ENCODE measurements at places on chromosomes 6 and 20.

- no peak for DNase-seq
These were observed 128.1 kb downstream of the FYN start for GRCh38 chr6:111745186-111745585.

GRCh38 chr6:41392246-41392645 lies 56.8 kb downstream of the NCR2 start:
- DNase-seq = no peak

GRCh38 chr6:154732538-154733182 lies 556 bp upstream of the SCAF8 start:
- DNase-seq = peak; percentile 76

DNA sequence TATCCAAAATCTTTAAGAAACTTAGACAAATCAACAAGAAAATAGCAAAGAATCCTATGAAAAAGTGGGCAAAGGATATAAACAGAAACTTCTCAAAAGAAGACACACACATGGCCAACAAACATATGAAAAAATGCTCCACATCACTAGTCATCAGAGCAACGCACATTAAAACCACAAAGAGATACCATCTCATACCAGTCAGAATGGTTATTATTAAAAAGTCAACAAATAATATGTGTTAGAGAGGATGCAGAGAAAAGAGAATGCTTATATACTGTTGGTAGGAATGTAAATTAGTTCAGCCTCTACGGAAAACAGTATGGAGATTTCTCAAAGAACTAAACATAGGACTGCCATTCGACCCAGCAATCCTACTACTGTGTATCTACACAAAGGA lies 212.0 kb upstream of the DTNBP1 start:
- peak; percentile 78 for DNase-seq
